DMS 273 treated with DMSO at 0.1 percent for 48 hours (cell line): ENCODE measurements at places on chromosomes 13 and 19.

DNA sequence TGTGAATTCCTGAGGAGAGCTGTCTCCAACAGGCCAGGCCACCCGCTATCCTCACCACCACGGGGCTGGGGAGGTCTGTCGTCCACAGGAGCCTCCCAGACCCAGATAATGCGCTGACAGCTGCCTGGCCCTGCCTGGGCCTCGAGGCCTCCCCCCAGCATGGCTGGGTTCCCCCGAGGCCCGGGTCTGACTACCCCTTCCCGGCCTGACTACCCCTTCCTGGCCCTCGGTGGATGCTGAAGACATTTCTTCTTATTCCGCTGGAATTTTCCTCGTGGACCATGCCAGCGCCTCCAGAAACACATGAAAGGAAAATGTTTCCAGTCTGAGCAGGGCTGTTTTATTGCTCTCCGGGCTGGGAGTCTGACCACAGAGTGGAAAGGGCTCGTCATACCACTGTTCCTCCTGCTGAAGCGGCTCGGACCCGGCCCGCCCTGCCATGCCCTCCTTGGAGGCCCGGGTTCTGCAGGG lies 16.8 kb upstream of the COMP start:
- no peak for DNase-seq

DNA sequence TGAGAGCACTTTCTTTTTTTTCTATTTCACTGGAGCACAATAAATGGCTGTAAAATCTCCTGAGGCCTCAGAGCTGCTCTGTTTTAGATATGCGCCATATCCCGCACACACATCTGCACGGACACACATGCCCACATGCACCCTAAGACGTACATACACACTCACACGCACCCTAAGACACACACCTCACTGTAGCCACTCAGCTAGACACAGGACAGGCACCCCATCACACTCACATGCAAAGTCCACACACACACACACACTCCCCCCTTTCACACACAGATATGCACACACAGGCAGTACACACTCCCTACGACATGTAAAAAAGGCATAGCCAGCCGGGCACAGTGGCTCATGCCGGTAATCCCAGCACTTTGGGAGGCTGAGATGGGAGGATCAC lies 8.8 kb downstream of the ELOF1 start:
- DNase-seq, result no peak

- no peak for DNase-seq
These were observed 46.2 kb downstream of the DCT start for GRCh38 chr13:94433055-94433961.

- DNase-seq, result no peak
These were observed 4.4 kb upstream of the LILRA5 start for GRCh38 chr19:54317108-54317964.
